RKO (cell line): ENCODE measurements at places on chromosomes 2 and 18.
A peak's percentile ranks its signal among the peaks of the same experiment; 100 is the strongest.

- no peak for DNase-seq
Observed at GRCh38 chr2:78353168-78353567, 672.3 kb upstream of the REG3G start.

DNA sequence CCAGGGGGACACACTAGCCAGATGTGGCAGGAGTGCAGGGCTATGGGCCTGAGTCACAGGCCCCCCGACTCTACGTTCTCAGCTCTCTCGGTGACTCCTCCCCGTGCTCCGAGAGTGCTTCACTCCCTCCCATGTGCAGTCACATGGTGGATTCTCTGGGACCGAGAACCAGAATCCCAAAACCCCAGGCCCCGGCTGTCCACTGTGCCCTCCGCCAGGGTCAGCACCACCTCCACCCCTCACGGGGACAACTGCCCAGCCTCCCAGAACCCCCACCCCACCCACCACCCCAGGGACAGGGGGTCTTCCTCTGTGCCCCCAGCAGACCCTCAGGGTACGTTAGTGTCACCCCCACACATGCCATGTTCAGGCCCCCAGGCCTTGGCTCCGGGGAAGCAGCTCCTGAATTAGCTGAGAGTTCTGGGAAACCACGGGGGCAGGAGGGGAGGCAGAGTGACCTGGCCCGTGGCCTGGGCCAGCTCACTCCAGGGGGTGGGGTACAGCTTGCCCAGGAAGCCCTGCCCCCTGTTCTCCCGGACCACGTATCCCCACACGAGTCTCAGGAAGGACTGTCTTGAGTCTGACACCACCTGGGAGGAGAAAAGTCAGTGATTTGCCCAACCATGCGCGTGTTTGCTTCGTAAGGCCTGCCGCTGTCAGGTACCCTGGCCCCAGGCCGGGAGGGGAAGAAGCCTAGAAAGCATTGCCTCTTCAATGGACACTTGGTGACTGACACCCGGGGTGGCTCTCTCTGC, 4.4 kb downstream of the RAMP1 start:
- no peak for DNase-seq

- DNase-seq: no peak
Observed at GRCh38 chr18:24095976-24096375, 42.9 kb upstream of the CABYR start.

DNA sequence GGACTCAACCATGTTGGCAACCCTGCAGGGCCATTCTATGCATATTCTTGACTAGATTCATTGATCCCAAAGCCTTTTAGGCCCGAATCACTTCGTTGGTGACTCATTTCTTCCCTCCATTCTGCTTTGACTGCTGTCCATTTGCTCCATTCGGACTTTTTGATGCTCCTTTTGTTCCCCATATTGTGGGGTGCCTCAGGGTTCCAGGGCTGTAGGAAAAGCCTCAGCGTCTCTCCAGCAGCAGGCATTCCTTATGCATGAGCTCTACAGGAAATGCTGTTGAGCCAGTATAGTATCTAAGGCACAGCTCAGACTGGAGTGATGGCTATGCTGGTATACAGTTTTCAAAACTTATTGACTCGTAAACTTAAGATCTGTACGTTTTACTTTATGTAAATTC, 292.6 kb downstream of the PRKCE start:
- peak; percentile 57 for DNase-seq

GRCh38 chr2:66553370-66553769, 118.4 kb downstream of the MEIS1 start:
- DNase-seq: no peak

- DNase-seq: peak; percentile 78
Observed at GRCh38 chr18:7221424-7222155, 9.3 kb upstream of the LRRC30 start.

DNA sequence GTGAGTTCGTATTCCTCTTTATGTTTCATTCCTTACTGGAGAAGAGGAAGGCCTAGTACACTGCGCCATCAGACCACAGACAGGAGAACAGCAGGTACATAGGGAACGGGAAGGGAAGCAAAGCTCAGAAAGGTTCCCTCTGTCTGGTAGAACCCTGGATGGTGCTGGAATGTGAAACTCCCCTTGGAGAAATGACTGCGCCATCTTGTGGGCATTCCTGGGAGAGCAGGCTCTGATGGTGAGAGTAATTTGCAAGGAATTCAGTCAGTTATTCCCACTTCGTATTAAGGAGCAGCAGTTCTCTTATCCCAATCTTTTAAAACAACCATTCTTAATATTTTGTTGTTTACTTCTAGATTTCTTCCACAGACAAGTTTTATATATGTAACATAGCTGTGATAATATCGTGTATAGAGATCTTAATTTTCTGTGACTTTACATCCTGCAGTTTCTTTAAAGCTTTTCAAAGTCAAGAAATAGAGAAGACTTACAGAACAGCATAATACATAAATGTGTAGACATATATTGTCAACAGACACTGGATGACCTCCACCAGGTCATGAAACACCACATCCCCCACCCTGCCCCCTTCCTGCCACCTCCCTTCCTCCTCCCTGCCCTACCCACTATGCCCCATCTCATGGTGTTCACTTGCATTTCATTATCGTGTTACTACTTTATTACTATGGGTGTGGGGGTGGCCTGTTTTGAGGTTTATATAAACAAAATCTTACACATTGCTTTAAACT, 83.9 kb downstream of the ARHGEF4 start:
- peak; percentile 60 for DNase-seq

DNA sequence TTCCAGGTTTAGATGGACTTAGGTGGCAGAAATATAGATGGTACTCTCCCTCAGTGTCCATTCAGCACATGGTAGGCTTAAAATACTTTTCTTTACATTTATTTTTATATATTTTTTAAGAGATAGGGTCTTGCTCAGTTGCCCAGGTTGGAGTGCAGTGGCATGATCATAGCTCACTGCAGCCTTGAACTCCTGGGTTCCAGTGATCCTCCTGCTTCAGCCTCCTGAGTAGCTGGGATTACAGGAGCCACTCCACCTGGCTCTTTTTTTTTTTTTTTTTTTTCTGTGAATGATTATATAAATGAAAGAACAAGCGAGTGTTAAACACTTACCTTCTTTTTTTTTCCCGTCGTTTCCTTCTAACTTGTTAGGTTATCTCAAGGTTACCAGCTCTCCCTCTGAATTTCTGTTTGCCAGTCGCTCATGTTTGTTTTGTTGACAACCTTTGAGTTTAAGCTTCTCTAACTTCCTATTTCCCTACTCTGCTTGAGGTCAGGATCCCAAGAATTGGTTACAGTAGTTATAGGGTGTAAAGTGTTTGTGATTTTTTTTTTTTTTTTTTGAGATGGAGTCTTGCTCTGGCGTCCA, 18.9 kb downstream of the IMPA2 start:
- DNase-seq: no peak

DNA sequence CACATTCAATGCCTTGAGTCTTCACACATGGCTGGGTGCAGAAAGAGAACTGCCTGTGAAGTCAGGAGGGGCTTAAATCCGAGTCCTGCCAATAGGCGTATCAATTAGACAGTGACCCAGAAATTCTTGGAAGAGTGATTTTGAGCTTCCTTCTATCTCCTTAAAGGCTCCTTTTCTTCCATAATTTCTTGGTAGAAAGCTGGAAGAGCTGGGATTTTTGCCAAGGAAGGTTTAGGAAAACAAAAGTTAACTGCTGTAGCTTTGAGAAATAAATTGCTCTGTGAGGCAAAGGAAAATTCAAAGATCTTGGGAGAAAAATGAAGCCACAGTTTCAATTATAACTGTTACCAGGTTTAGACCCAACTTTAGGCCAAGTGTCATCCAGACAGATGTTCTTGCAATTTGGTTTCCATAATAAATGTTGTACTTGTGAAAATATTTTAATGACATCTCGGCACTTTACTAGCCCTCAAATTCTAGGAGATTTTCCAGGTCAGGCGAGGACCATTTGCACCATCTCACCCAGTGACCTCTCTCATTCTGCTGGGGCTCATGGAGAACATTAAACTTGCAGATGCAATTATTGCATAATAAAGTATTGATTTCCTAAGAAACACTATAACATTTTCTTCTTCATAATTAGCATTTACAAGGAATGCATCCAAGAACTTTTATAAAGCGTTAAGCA, 329.7 kb upstream of the MEIS1 start:
- DNase-seq: no peak

DNA sequence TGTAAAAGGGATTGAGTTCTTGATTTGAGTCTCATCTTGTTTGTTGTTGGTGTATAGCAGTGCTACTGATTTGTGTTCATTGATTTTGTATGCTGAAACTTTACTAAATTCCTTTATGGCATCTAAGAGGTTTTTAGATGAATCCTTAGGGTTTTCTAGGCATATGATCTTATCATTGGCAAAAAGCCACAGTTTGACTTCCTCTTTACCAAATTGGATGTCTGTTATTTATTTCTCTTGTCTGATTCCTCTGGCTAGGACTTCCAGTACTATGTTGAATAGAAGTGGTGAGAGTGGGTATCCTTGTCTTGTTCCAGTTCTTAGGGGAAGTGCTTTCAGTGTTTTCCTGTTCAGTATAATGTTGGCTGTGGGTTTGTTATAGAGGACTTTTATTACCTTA, 4.8 kb downstream of the ANKAR start:
- DNase-seq: no peak

- DNase-seq: no peak
Observed at GRCh38 chr2:77873506-77873905, 351.3 kb upstream of the LRRTM4 start.

DNA sequence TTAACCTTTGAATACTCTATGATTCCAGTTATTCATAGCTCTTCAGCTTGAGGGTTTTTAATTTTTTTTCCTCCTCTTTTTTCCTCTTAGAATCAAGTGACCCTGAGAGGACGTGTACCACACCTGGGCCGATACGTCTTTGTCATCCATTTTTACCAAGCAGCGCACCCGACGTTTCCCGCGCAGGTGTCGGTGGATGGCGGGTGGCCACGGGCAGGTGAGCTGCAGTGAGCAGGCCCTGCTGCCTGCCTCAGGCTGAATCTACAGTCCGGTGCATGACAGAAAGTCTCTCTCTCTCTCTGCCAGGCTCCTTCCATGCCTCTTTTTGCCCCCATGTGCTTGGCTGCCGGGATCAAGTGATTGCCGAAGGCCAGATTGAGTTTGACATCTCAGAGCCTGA, 153.1 kb downstream of the LAMA3 start:
- DNase-seq: no peak

DNA sequence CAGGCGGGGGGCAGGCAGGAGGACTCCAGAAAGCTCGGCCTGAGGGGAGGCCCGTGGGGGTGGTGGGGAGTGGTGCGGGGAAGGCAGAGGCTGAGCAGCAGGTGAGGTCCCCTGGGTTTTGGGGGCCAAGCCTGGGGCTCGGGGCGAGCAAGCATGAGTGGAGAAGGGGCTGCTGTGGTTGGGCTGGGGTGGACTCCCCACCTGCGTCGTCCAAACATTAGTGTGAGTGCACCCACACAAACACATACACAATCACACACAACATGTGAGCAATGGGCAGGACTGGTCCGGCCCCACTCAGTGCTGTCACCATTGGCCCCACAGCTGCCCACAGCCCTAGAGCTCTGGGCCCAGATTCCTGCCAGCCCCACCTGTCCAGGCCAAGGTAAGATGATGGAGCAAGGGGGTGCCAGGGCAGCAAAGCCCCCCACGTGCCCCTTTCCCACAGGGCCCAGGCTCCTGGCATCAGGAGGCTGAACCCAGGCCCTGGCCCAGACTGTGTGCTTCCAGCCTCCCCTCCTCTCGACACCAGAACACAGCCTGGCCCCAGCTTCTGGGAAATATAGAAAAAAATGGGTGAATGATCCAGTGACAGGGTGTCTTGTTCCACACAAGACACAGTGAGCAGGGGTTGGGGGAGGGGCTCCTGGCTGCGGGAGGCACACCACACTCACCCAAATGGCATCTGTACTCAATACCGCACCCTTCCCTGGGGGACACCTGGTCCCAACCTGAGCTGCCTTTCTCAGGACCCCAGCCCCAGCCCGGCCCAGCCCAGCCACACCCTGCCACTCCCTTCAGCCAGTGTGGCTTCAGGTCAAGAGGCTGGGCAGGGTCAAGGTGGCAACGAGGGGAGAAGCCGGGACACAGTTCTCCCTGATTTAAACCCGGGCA, 463 bp upstream of the ALPP start:
- no peak for DNase-seq

DNA sequence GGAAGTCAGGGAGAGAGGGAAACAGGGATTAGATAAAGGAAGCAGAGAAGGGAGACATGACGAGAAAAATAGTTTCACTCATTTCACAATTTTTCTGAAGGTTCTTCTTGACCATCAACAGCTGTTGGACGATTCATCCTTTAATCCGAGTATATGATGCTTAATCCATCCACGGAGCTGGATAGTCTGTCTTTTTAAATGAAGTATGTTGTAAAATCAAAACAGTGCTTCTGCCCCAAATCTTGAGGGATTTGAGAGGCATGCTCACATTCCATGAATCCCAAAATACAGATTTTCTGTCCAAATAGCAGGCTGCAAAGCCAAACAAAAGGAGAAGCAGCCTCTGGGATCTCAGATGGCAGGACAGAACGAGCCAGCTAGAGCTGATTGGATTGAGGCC, 47.5 kb downstream of the EPAS1 start:
- no peak for DNase-seq

DNA sequence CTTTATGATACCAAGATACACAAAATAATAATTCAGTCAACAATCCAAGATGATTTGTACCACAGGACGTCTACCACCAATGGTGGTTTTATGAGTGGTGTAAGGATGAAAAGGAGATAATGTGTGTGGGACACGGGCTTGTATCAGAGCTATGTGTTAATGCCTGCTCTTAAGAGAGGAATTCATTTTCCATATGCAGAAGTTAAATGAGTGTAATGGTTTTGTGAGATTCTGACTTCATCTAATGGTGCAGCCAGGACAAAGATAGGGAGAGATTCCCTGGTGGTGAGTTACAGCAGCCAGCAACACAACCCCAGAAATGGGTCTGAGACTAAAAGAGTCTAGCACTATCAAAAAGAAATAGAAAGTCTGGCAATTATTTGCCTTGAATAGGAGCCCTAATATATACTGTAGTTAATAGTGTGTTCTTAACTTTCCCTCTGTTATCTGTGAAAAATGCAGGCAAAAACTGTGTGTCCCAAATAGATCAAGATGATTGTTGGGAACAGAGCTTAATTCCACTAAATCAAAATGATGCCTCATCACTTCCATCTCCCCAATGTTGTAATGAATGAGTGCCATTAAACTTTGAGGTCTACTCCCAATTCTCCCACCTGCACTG, 455.0 kb upstream of the TCF4 start:
- DNase-seq: no peak

DNA sequence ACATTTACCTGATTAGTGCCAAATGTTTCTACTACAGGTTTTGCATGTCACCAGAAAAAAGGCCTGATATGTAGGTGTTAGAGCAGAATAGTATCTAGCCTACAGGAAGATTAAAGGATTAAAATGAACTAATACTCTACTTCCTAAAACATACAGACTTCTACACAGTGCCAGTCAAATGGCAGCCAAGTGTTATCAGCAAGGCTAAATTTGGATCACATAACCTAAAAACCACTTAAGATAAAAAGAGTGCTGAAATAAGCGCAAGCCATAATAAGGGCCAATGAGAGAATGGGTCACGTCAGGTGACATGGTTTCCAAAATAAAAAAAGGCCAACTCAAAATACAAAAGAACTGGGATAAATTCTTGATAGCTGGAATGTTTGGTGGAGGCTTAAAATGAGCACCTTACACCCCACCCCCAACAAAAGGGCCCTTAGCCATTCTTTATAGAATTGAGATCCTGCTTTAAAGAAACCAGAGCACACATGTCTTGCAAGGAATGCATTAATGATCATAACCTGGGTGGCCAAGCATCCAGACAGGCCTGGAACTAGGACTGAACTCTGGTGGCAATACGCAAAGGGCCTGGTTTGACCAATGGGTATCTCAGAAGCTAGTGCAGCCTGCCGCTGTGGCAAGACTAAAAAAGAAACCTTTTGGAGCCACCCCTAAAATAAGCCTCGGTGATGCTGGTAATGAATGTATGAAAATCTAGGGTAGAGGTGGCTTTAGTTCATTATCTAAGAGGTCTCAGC, 32.4 kb downstream of the IRS1 start:
- DNase-seq: no peak
